ENCODE measurements at places on chromosomes 2 and 18. TPM values are rescaled to one million over a fixed set of nuclear protein-coding genes. Genes with fewer than 3 reads are reported as not detected.
A peak's percentile ranks its signal among the peaks of the same experiment; 100 is the strongest.

SNRNP27 gene
- total RNA-seq: 99.2 TPM

- no peak for DNase-seq
These were observed 32.0 kb downstream of the CTAGE1 start for GRCh38 chr18:22385718-22386117.

DNA sequence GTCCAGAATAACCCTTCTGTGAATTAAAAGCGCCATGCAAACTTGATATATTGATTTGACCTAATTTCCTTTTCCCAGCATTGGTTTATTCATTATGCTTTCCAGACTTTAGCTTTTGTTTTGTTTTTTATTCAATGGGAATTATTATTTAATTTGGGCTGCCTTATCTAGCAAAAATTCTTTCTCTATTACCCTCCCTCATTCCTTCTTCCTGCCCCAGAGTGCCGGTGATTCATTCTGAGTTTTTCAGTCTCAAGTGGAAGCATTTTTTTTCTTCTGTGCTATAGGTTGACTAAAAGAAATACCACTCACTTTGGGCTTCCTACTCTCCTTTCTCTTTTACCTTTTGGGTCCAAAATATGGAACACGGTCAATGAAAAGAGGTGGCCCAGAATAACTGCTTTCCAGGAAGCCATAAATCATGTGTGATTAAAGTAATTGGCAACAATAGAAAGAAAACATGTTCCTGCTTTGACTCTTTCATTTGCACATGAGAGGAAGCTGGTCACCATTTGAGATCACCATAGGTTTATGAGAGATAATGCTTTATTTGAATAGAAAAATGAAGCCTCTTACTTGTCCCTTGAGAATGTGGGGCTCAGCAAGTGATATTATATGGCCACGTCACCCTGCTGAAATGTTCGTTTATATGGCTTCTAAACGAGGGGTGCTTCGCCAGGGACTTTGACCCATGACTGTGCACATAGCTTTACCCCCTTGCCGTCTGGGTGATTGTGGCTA lies 422.8 kb upstream of the ZEB2 start:
- no peak for DNase-seq

ZNG1B gene
- 18.9 TPM for total RNA-seq

- no peak for DNase-seq
These were observed 25.8 kb upstream of the IL18RAP start for GRCh38 chr2:102397209-102397608.

DNA sequence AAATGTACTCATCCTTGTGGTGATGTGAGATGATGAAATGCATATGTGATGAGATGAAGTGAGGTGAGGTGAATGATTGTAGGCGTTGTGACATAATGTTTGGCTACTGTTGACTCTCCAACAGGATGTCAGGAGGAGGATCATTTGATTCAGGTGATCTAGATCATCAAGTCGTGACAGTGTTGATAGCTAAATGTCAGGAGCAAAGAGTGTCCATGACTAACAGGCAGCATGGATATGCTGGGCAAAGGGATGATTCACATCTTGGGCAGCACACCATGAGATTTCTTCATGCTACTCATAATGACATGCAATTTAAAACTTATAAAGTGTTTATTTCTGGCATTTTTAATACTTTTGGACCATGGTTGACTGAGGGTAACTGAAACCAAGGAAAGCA lies 40.2 kb upstream of the UBXN4 start:
- DNase-seq: no peak

DNA sequence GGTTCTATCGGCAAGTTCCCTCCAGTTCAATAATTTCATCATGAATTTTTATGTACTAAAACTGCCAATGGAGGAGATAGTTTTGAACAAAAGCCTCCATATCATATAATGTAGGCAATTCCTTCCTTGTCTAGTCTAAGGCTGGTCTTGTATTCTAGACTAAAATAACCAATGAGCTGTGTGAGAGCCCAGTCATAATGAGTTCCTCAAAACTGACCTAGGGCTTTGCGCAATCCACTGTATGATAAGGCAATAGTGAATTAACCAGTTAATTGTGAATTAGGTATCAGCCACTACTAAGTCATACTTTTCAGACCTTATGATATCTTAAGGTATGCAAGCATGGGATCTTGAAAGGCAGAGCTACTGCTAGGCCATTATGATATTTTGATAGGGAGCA lies 7.6 kb upstream of the UXS1 start:
- DNase-seq: no peak

REEP1 gene
- total RNA-seq: 11.5 TPM

FBXO36 gene
- 0.49 TPM for total RNA-seq

DNA sequence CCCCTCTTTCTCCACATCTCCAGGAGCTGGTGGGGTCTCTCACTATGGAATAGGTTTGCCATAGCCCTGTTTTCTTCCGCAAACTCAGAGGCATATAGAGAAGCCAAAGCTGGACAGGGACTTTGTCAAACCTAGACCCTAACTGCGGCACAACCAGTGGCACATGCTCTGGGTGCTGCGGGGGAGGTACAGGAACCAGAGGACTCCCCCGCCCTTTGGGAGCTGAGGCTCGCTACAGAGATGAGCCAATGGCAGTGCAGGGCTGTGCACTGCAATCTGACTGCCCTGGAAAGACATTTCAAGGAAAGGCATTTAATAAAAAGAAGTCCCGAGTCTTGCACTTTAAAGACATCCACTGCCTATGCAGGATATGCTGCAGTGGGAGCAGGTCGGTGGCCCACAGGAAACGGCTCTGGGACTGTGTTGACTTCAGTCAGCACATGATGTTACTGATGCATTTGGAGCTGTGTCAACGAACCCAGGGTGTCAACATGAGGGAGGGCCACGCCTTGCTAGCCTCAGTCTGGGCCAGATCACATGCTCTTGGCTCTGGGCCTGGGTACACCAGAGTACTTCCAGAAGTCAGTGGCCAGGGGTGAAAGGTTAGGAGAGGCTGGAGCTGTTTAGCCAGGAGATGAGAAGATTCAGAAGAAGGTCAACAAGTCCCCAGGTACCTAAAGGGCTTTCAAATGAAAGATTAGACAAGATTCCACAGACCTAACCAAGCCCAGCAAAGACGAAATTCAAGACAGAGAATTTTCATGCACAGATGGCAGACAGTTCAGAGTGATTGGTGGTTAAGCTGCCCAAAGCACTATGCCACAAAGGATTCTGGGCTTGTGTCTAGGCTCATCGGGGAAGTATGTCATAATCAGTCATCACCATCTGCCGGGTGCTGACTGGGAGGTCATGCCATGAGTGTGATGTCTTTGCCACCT lies 8.2 kb downstream of the SLC35F6 start:
- DNase-seq: peak; percentile 95

- DNase-seq: no peak
These were observed 140.2 kb upstream of the BCL2L11 start for GRCh38 chr2:110980339-110981062.

DNA sequence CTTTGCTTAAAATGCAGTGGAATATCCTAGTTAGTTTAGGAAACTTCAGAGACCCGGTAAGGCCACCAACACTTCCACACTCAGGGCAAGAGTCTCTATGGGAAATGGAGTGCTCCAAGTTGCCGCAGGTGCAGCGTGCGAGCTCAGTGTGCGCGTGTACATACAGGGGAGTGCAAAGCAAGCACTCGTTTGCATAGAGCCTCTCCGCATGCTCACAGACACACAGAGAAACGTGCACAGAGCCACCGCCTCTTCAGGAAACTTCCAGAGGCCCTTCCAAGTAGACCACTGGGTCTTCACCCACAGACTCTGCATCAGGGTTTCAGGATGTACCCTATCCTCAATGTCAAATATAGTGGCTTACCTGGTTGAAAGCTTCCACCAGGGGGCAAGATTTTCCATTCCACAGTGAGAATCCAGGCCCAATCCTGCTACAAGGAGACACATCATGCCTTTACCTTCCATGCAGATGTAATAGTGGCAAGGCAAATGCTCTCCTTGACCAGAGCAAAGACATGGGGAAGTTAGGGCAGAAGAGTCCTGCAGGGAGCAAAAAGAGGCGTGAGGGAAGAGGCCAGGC lies 513.0 kb upstream of the MYT1L start:
- no peak for DNase-seq

GNAL gene
- 5.5 TPM for total RNA-seq

UGT1A8 gene
- not detected for total RNA-seq

KANSL1L gene
- total RNA-seq: 15.4 TPM

Measured in psoas muscle (tissue), 8 donors.